ENCODE measurements at places on chromosomes 4 and X. TPM values are rescaled to one million over a fixed set of nuclear protein-coding genes. Genes with fewer than 3 reads are reported as not detected.

DNA sequence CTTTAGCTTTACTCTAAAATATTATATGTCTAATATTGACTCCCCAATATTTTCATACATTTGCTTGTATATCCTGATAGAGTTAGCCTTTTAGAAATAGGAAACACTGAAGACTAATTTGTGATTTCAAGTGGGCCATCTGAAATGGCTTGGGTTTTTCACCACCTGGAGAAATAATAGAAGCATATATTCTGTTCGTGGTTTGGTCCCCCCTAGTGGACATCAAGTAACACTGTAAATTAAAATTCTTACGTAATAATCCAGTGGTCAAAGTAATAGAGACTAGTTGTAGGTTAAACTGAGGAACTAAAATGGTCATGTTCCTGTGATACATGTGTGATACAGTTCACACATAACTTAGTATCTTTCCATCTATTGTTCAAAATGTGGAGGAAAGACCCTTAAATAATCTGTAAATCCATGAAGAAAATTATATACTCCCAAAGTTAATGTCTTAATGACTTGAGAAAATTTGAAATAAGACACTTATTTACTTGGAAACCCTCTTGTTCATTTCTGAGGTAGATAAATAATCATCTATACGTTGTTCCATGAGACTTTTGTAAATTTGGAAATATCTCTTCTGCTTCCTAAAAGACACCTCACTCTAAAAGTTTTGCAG is 79.8 kb upstream of the SMARCAD1 start:
- DNase-seq: no peak
- peaks cover 3% of the 10 kb centered on the region for H3K27me3 ChIP-seq
- H3K36me3 ChIP-seq: no peaks in the 10 kb centered on the region
- H3K4me3 ChIP-seq: no peak overlapping the region
- no peak overlapping the region for H3K27ac ChIP-seq
- no peaks in the 10 kb centered on the region for H3K4me1 ChIP-seq

DNA sequence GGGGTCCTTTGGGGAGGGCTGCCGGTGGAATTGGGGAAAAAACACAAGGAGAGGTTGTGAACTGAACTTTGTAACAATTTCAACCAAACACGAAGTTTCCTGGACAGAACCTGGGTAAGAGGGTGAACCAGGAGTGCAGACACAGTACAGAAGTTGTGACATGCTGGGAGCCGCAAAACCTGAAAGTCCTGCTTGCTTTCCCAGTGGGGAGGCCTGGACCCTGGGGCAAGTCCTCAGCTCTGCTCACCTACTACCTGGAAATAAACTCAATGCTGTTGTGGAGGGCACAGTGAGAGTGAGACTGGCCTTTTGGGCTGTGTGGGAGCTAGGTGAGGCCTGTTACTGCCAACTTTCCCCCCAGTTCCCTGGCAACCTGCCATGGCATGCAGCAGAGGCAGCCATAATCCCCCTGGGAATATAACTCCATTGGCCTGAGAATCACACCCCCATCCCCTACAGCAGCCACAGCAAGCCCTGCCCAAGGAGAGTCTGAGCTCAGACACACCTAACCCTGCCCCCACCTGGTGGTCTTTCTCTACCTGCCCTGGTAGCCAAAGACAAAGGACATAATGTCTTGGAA is 162.8 kb downstream of the THOC2 start:
- no peak overlapping the region for H3K27ac ChIP-seq
- DNase-seq: no peak
- peaks cover 13% of the 10 kb centered on the region for H3K27me3 ChIP-seq
- no peaks in the 10 kb centered on the region for H3K4me1 ChIP-seq

DNA sequence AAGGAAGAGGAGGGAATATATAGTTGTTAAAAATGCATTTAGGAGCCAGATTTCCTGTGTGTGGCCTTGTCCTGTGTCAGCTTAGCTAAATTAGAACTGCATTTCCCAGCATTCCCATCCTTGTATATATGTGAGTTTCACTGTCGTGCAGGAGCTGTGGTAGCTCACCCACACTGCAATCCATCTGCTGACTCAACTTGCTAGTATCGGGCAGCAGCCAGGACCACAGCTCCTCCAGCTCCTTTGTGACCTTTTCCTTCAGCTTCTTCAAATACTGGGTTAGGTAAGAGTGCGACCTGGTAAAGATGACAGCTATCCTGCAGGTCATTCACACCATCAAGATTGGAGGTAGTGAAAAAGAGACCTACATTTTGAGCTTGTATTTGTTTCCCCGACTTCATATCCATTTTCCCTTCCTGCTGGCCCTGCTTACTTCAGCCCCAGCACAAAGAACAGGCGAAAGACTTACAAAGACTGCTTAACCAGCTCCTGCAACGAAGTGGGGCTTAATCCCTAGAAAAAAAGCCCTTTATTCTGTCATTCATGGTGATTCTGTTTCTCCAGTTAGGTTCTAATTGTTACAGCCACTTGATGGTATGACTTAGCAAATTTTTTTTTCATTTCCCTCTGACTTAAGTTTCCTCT is 11.4 kb downstream of the ASIC5 start:
- no peaks in the 10 kb centered on the region for H3K4me1 ChIP-seq
- no peak overlapping the region for H3K4me3 ChIP-seq
- peaks cover 7% of the 10 kb centered on the region for H3K27me3 ChIP-seq
- no peak for DNase-seq
- no peak overlapping the region for H3K27ac ChIP-seq
- no peaks in the 10 kb centered on the region for H3K36me3 ChIP-seq

GRCh38 chrX:145825896-145826295 is 8.3 kb downstream of the SLITRK2 start:
- H3K4me3 ChIP-seq: no peak overlapping the region
- no peak overlapping the region for H3K27ac ChIP-seq
- DNase-seq: no peak
- H3K4me1 ChIP-seq: no peaks in the 10 kb centered on the region
- H3K36me3 ChIP-seq: no peaks in the 10 kb centered on the region

DNA sequence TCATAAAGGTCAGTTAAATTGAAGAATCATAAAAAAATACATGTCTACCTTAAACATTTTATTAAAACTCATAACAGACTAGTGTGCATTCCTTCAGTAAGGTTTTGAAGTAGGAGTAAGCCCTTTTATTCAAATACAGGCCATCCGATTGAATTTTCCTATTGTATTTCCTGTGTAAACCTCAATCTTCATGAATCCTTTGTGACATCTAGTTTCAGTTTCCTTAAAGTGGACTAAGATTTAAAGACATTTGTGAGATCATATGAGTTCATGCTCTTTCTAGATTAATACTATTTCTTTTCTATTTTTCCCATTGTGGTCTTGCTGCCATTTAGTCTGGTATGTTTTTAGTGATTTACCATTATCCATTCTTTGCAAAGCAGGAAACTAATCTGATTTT is 644.7 kb upstream of the BOD1L1 start:
- H3K27me3 ChIP-seq: no peaks in the 10 kb centered on the region
- H3K4me1 ChIP-seq: no peaks in the 10 kb centered on the region
- no peak overlapping the region for H3K4me3 ChIP-seq
- H3K36me3 ChIP-seq: no peaks in the 10 kb centered on the region

GRCh38 chr4:168317621-168318020 is 931 bp downstream of the DDX60 start:
- peaks cover 77% of the 10 kb centered on the region for H3K36me3 ChIP-seq
- peaks cover 62% of the 10 kb centered on the region for H3K4me1 ChIP-seq
- peak overlapping the region; percentile 99 for H3K27ac ChIP-seq
- peak overlapping the region; percentile 86 for H3K4me3 ChIP-seq
- DNase-seq: no peak
- H3K27me3 ChIP-seq: no peaks in the 10 kb centered on the region

- H3K4me3 ChIP-seq: no peak overlapping the region
- H3K27me3 ChIP-seq: no peaks in the 10 kb centered on the region
- H3K27ac ChIP-seq: no peak overlapping the region
- no peak for DNase-seq
Measured at GRCh38 chr4:144579411-144580030, 66.4 kb upstream of the HHIP start.

DNA sequence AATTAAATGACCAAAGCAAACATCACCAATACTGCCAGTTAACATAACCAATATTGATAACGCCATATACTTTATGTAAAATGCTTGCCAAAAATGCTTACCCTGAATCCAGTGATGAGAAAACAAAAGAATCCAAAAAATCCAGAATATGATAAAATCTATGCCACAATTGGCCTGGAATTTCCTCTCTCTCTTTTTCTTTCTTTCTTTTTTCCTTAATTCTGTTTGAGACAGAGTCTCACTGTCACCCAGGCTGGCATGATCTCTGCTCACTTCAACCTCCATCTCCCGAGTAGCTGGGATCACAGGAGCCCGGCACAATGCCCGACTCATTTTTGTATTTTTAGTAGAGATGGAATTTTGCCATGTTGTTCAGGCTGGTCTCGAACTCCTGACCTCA is 9.8 kb upstream of the SLC7A11 start:
- no peak overlapping the region for H3K4me3 ChIP-seq
- no peak overlapping the region for H3K27ac ChIP-seq
- no peak for DNase-seq
- H3K4me1 ChIP-seq: peaks cover 2% of the 10 kb centered on the region
- H3K27me3 ChIP-seq: peaks cover 2% of the 10 kb centered on the region
- H3K36me3 ChIP-seq: no peaks in the 10 kb centered on the region

DNA sequence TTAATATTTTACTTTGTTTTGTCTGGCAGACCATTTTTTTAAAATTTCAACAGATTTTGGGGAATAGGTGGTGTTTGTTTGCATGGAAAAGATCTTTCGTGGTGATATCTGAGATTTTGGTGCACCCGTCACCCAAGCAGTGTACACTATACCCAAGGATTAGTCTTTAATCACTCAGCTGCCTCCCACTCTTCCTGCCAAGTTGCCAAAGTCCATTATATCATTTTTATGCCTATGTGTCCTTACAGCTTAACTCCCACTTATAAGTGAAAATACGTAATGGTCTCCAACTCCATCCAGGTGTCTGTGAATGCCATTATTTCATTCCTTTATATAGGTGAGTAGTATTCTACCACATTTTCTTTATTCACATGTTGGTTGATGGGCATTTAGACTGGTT is 281.7 kb upstream of the GK2 start:
- H3K36me3 ChIP-seq: no peaks in the 10 kb centered on the region
- H3K4me3 ChIP-seq: no peak overlapping the region
- no peak overlapping the region for H3K27ac ChIP-seq

DNA sequence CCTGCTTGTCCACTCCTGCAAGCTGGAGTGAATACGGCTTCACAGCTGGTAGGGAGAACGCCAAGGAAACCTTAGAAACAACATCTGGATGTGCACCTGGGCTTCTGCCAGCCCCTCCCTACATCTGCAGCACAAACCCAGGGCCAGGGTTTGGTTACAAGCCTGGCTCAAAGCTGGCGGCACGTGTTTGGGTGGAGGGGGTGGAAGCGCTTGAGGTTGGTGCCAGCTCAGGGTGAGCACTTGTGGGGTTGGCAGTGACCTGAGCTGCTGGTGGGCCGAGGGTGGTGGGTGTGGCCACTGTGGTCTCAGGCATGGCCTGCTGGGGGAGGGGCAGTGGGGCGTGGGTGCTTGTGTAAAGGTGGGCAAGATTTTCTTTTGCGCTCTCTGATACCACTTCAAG is 15.6 kb downstream of the ELF4 start:
- H3K27me3 ChIP-seq: no peaks in the 10 kb centered on the region
- no peak overlapping the region for H3K4me3 ChIP-seq
- H3K4me1 ChIP-seq: peaks cover 63% of the 10 kb centered on the region
- peak overlapping the region; percentile 40 for H3K27ac ChIP-seq

- H3K27ac ChIP-seq: no peak overlapping the region
- no peaks in the 10 kb centered on the region for H3K36me3 ChIP-seq
- peaks cover 31% of the 10 kb centered on the region for H3K4me1 ChIP-seq
- H3K4me3 ChIP-seq: no peak overlapping the region
Measured at GRCh38 chrX:22063284-22063683, 31.2 kb downstream of the PHEX start.

DNA sequence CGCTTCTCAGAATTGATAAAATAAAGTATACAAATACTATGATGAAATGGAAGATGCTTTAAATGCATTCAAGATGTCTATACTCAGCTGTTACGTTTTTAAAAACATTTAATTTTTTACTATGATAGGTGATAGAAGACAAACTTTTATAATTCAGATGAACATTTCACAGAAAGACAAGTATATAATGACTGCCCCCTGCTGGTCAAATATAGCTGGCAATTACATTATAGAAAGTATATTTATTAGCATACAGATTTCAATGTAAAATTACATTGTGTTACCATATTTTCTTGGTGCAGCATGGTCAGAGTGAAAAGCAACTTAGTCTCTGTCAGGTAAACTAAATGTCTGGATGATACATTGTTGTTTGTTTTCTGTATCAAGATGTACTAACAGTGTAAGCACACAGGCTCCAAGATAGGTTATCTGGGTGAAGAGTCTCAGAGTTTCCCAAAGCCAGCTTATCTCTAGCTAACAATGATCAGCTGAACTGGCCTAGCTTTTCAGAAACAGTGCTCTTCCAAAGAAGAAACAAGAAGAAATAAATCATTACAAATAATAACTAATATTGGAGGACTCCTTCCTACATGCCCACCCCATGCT is 54.1 kb downstream of the SRPX start:
- no peak overlapping the region for H3K27ac ChIP-seq
- H3K4me1 ChIP-seq: no peaks in the 10 kb centered on the region
- no peaks in the 10 kb centered on the region for H3K36me3 ChIP-seq
- no peak for DNase-seq

GRCh38 chr4:88196523-88197185 is 38.2 kb upstream of the ABCG2 start:
- H3K27ac ChIP-seq: no peak overlapping the region
- peaks cover 8% of the 10 kb centered on the region for H3K4me1 ChIP-seq

DNA sequence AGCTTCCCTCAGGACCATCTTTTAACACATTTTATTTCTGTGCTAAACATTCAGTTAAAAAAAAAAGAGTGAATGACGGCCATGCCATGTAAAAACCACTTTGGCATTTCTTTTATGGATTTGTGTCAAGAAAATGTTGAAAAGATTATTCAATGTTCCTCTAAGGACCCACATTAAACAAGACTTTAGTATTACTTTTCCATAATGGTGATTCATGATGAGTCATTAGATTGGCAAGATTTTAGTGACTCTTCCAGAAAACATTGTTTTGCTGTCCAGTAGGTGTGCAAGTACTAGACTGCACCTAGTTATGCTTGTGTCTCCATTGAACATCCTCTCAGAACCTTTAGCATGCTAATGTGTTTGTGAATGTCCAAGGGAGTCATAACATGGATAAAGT is 748.6 kb downstream of the STPG2 start:
- no peaks in the 10 kb centered on the region for H3K36me3 ChIP-seq
- no peak for DNase-seq
- no peak overlapping the region for H3K27ac ChIP-seq

- H3K4me3 ChIP-seq: no peak overlapping the region
- H3K4me1 ChIP-seq: no peaks in the 10 kb centered on the region
Measured at GRCh38 chr4:112002248-112002661, 143.0 kb upstream of the FAM241A start.

Gene HSFX1
- total RNA-seq: 0.80 TPM

Gene SPANXC
- not detected for total RNA-seq

Gene FHIP1A
- not detected for total RNA-seq

Gene GRIA3
- not detected for total RNA-seq

Gene TMEM31
- total RNA-seq: not detected

Gene P2RY8
- 109 TPM for total RNA-seq

Gene RUFY3
- total RNA-seq: 22.8 TPM

All from activated CD8-positive, alpha-beta memory T cell treated with anti-CD3 and anti-CD28 coated beads, Interleukin-2, amount 10 ng/mL, durations not matched to agents 7 days and 5 days (primary cell).